NCI-H510A treated with DMSO at 0.1 percent for 48 hours (cell line): ENCODE measurements at places on chromosomes 12 and 14.

GRCh38 chr12:70078161-70078560, 165.1 kb upstream of the CNOT2 start:
- no peak for DNase-seq

GRCh38 chr14:60775296-60775695, 40.7 kb downstream of the MNAT1 start:
- DNase-seq, result no peak

- no peak for DNase-seq
Observed at GRCh38 chr14:33930439-33930838, 20.4 kb downstream of the EGLN3 start.

DNA sequence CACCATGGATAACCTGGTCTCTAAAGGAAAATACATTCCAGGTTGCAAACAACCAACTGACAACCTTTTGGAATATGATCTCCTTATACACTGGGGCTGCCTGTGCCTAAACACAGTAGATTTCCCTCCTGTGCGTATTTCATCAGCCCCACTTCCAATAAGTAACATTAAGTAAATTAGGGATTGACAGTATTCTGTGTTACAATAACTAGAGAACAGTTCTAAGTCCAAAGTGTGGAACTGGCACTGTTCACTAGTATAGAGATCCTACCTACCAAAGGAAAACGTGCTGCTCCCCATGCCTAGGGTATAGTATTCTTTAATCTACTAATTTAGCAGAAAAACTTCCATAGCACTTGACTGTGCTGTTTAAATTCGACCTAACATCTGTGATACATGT, 82.8 kb downstream of the SLC38A1 start:
- no peak for DNase-seq

DNA sequence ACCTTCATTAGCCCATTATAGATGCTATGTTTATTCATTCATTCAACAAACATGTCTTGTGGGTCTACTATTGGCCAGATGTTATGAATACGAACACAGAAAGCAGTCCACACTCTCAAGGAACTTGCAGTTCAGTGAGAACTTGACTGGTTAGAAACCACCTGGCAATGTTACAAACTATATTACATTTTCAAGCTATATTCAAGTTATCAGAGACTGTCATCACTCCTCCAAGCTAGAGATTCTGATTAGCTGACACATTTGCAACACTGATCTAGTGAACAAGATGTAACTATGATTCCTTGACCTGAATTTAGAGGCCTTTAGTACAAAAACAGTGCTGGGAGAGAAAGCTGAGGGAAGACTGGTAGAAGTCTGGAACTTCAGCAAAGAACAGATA, 170.7 kb upstream of the EEA1 start:
- DNase-seq, result no peak

DNA sequence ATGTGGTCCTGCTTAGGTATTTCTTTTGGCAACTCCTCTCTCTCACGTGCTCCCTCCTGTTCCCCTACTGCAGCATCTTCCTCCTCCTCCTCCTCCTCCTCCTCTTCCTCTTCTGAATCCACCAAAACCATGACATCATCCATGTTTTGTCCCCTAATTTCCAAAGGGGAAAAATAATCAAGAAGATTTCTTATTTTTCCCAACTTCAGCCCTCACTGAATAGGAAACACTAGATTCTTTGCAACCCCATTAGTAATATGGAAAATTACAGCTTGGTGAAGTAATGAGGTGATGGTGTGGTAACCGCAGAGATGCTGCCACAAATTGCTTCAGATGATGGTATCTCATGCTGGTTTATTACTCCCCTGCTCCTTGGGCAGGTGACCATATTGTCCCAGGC, 7.5 kb upstream of the WSB2 start:
- DNase-seq, result no peak

GRCh38 chr14:40368314-40368713, 936.1 kb upstream of the FBXO33 start:
- DNase-seq, result peak; percentile 48

GRCh38 chr12:62751810-62752155, 183.2 kb downstream of the PPM1H start:
- DNase-seq, result no peak

- DNase-seq, result no peak
Observed at GRCh38 chr12:124428136-124428791, 133.4 kb downstream of the RFLNA start.

GRCh38 chr14:35534208-35534872, 376 bp downstream of the INSM2 start:
- no peak for DNase-seq

DNA sequence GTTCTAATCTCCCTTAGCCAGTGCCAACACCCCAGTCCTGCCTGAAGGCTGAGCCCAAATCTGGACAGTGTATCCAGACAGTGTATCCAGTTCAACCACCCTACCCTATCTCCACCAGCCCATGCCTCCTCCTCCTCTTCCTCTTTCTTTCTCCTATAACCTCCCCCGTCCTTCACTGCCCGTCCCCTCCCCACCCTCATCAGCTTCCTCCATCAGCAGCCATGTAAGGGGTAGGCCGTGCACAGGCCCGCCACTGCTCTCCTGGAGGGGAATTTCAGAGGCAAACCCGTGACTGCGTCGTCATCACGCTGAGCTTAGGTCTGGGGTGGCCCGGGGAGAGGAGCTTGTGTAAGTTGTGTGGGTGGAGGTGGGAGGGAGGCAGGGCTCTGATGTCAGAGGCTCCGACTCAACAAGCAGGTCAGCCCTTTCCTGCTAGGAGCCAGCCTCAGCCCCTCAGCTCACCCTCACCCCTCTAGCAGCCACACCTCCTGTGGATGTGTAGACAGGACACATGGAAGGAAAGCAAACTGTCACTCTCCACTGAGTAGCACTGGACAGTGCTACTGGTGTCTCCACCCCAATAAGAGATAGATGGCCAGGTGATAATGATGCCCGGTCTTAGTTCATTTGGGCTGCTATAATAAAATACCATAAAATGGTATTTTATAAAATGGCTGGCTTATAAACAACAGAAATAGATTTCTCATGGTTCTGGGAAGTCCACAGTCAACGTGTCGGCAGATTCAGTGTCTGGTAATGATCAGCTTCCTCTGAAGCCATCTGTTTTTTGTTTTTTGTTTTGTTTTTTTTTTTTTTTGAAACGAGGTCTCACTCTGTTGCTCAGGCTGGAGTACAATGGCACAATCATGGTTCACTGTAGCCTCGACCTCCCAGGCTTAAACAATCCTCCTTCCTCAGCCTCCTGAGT, 50.5 kb downstream of the IRF2BPL start:
- peak; percentile 13 for DNase-seq

- no peak for DNase-seq
Observed at GRCh38 chr12:51994539-51994820, 12.3 kb upstream of the TAMALIN start.

- DNase-seq, result peak; percentile 18
Observed at GRCh38 chr14:56585461-56586084, 6.0 kb downstream of the TMEM260 start.

DNA sequence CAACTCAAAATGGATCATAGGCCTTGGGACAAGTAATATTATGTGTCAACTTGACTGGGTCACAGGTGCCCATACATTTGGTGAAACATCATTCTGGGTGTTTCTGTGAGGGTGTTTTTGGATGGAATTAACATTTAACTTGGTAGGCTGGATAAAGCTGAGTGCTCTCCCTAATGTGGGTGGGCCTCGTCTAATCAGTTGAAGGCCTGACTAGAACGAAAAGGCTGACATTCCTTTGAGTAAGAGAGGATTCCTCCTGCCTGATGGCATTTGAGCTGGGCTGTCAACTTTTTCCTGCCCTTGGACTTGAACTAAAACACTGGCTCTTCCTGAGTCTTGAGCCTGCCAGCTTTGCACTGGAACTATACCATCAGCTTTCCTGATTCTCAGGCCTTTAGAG, 93.4 kb upstream of the ESRRB start:
- DNase-seq, result no peak

GRCh38 chr14:104788161-104788818, 7.3 kb downstream of the AKT1 start:
- no peak for DNase-seq

DNA sequence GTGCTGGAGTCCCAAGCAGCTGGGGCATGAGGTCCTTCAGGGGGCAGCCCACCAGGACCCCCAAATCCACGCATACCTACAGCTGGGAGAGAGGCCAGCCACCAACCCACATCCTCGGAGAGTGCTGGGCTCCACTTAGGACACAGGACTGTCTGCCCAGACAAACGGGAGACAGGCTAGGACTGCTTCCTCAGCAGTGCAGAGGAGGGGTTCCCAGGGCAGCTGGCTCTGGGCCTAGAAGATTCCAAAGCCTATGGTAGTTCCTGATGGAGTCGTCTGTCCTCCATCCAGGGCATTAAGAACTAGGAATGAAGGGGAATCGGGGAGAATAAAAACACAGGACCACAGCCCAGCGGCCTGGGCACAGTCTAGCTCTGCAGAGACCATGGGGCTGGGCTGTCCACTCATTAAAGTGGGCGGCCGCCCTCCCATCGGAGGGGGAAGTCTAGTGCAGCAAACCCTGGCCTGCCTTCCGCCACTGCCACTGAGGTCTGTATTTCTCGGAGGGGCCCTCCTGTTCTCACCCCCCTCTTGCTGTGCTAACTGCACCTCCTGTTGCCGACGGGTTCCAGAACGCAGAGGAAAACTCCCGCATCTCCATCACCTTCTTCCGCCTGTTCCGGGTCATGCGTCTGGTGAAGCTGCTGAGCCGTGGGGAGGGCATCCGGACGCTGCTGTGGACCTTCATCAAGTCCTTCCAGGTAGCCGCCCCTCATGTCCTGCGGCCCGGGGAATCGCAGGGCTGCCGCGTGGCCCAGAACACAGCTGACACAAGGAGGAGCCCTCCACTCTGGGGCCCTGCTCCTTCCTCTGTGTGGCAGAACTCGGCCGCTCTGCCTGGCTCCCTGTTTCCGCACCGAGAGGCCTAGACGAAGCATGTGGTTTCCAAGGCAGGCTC, 143.5 kb upstream of the FKBP4 start:
- DNase-seq, result no peak

DNA sequence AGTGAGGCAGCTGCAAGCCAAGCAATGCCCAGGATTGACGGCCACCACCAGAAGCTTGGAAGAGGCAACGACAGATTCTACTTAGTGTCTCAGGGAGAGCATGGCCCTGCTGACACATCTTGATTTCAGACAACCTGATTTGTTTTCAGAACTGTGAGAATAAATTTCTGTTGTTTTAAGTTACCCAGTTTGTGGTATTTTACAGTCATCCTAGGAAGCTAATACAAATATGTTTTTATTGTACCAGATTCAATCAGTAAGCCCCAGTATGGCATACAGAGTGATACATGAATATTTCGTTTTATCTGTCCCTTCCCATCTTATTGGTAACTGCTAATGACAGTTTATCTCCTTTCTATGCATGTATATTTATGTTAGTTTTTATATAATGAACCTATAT, 62.3 kb downstream of the SAMD4A start:
- no peak for DNase-seq

DNA sequence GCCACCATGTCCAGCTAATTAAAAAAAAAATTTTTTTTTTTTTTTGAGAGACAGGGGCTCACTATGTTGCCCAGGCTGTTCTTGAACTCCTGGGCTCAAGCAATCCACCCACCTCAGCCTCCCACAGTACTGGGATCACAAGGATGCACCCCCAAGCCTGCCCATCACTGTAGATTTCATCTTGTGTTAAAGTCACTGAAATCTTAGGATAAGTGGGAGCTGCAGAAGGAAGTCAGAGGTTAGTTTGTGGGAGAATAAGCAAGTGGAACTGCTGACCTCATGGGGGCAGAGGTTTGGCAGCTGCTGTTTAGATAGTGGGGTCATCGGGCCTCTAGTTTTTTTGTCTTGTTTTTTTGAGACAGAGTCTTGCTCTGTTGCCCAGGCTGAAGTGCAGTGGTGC, 59.7 kb upstream of the MAX start:
- no peak for DNase-seq

- no peak for DNase-seq
Observed at GRCh38 chr12:85147331-85147730, 111.2 kb downstream of the LRRIQ1 start.

GRCh38 chr12:40207551-40207950, 17.2 kb upstream of the LRRK2 start:
- DNase-seq, result no peak

GRCh38 chr14:58488550-58488949, 61.0 kb downstream of the KIAA0586 start:
- no peak for DNase-seq

DNA sequence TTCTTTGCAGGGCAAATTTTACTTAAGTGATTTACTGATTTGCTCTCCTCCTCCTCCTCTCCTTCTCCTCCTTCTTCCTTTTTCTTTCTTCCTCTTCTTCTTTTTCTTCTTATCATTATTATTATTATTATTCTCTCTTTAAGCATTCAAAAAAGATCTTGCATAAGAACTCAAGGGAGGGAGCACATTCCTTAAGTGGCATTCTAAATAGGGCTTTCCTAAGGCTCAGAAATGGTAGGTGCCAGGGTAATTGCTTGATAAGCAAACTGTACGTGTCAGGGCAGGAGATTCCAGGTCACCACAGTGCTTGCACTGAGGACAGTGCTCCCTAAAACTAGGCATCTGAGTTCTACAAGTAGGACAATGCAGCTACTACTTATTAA, 92.4 kb downstream of the SPTSSA start:
- DNase-seq, result no peak

DNA sequence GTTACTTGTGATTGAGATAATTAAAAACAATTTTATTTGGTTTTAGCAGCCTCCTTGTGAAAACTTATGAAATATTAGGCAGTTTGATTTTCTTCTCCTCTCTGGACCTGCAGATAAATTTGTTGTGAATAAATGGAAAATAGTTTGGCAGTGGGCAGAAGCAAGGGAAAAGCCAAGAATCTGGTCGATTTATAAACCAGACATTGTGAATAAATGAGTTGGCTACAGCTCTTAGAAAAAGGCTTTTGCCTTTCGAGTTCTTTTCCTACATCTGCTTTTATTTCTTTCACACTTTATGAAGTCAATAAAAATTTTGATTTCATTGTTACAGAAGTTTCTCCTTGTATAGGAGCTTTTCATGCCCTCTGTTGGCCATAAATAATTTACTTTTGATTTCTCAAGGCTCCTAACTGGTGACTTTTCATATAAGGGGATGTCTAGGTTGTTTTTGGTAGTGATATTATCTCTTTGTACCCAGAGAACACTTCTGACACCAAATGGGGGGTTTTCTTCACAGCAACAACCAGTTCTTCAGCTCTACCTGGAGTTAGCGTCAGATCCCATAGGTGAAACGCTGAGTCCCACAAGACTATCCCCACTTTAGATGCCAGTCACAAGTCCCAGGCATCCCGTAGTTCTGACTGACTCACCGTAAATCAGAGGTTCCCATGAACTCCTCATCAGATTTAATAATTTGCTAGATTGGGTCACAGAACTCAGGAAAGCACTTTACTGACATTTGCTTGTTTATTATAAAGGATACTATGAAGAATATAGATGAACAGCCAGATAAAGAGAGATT, 136.5 kb upstream of the DNM1L start:
- DNase-seq, result no peak

DNA sequence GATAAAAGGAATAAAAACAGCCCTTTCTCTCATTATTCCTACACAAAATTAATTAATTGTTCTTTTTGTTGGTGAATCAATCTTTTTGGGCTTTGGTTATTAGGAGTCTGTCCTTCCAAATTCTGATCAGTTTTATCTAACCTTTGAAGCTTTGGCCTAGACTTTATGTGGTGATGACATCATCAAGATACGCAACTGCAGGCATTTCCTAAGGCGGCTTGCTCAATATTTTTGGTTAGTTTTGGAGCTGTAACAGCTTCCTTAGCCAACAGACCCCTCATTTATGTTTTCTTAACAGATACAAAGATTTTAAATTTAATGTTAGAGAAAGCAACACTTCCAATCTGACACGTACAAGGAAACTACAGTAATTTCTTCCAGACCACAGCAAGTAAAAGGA, 87.8 kb upstream of the PDE3A start:
- no peak for DNase-seq

- DNase-seq, result no peak
Observed at GRCh38 chr14:72970058-72970630, 43.9 kb downstream of the DCAF4 start.
